Cerebellar nuclear complex (tissue), 1 donor: ENCODE measurements at places on chromosomes 4 and X.

DNA sequence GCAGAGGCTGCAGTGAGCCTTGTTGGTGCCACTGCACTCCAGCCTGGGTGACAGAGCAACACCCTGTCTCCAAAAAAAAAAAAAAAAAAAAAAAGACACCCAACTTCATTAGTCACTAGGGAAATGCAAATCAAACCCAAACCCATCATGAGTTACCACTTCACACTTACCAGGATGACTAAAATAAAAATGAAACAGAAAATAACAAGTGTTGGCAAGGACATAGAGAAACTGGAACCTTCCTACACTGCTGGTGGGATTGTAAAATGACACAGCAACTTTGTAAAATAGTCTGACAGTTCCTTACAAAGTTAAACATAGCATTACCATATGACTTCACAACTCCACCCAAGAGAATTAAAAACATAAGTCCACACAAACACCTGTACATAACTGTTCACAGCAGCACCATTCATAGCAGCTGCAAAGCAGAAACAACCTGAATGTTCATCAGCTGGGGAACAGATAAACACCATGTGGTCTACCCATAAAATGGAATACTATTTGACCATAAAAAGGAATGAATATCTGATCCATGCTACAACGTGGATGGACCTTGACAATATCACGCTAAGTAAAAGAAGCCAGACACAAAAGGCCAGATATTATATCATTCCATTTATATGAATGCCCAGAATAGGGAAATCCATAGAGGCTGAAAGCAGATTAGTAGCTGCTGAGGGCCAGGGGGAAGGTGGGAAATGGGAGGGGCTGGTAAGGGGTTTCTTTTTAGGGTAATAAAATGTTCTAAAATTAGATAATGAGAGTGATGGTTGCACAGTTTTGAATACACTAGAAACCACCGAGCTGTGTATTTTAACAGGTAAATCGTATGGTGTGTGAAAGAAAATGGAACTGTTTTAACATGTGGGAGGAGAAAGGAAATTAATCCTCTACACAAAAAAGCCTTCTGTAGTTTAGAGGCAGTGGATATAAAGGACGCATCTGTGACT lies 18.3 kb downstream of the CD99L2 start:
- no peak for DNase-seq

DNA sequence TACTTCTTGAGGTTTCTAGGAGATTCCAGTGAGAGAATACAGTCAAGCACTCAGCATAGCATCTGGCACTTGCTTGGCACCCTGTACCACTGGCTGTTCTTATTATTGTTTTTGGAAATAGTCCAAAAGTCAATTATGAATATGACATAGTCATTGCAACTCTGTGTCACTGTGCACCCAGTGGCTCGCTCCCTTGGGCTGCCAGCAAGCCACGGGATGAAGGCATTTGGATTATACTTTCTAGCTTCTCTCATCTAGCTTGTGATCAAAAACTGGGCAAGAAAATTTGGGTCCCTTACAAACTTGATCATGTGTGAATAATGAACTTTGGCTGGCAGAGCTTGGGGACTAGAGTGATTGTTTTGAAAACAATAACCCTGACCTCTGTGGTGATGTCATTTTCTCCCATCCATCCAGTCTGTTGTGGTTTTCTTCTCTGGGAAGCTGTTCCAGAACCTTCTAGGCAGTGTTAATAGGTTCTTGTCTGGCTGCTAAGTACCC lies 32.7 kb upstream of the LIMCH1 start:
- DNase-seq, result no peak

GRCh38 chr4:54556051-54556450 lies 101.7 kb upstream of the KIT start:
- DNase-seq, result no peak

DNA sequence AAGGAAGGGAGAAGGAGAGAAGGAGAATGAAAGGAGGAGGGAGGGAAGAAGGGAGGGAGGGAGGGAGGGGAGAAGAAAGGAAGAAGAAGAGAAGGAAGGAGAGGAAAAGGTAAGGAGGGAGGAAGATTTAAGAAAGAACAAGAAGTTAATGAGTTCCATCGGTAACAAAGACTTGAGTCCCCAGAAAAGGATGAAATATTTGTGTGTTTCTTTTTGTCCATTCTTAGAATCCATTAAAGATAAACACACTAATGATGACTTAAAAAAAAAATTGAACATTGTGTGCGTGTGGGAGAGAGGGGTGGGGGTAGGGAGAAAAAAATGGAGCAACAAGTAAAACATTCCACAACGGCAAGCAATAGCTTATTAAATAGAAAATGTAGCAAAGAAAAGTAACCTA lies 131.4 kb downstream of the THOC2 start:
- DNase-seq, result no peak

- DNase-seq, result no peak
Measured at GRCh38 chr4:168781341-168781740, 228.7 kb downstream of the CBR4 start.

- DNase-seq, result no peak
Measured at GRCh38 chr4:151173871-151174270, 74.4 kb downstream of the RPS3A start.

- no peak for DNase-seq
Measured at GRCh38 chrX:44305921-44306320, 37.6 kb downstream of the EFHC2 start.

- DNase-seq, result no peak
Measured at GRCh38 chr4:17316566-17316965, 195.3 kb downstream of the QDPR start.

GRCh38 chr4:145580906-145581305 lies 38.3 kb upstream of the MMAA start:
- DNase-seq, result no peak

- no peak for DNase-seq
Measured at GRCh38 chr4:101259876-101260275, 87.5 kb downstream of the PPP3CA start.

DNA sequence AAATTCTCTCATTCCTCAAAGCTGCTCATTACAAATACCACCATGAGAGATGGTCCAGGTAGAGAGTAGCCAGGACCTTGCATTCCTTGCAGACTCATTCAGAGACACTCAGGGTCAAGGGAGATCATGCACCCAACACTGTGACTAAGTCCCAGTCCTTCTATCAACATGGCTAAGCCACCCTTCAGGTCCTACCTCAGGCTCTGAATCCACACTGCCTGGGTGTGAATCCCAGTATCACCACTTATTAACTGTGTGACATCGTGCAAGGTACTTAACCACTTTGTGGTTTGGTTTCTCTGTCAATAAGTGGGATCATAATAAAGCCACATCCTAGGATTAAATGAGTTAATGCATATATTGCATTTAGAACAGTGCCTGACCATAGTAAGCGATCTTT lies 124.1 kb upstream of the NEIL3 start:
- DNase-seq, result no peak

DNA sequence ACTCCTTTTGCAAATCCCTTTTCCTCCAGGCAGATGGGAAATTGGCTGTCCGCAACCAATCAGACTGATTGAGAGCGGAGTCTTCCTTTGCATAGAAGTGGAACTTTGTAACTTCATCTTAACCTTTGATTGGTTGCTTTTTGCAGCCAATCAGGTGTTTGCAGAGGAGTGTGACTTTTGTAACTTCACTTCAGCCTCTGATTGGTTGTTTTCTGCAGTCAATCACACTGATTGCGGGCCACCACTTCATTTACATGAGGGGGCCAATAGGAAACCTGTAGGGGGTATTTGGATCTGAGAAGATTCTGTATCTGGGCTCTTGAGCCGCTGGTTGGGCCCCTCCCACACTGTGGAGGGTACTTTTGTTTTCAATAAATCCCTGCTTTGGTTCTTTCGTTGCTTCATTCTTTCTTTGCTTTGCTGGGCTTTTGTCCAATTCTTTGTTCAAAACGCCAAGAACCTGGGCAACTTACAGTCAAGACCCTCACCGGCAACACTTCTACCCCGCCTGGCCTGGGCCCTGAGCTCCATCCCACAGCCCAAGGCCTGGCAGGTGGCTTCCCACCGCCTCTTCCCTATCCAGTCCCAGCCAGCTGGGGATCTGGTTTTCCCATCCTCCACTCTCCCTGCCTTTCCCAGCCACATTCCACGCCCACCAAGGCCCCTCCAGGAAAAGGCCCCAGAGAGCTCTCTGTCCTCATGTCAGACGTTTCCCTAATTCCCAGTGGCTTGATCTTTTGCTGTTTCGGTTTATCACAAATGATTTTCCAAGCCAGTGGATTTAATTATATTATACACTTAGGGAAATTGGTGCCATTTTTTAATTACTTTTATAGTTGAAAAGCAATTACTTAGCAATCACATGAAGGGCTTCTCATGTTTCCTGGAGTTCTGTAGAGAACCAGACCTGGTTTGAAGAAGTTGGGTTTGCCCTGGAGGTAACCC lies 110.2 kb upstream of the STX18 start:
- no peak for DNase-seq

DNA sequence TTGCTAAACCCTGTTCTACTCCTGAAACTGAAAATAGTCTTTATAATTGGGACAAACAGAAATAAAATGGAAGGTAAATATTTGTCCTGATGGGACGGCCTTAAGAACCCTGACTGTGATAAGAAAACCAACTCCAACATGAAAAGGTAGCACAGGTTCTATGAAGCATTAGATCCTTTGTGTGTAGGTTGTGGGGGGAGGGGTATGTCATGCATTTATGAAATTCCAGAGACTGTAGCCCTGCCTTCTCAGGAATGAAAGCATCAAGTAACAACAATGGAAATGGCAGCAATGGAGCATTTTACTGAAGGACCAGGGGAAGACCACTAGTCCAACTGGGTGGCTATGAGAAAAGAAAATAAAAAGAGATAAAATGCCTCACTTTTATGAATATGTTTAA lies 23.9 kb downstream of the CXXC4 start:
- DNase-seq, result no peak

DNA sequence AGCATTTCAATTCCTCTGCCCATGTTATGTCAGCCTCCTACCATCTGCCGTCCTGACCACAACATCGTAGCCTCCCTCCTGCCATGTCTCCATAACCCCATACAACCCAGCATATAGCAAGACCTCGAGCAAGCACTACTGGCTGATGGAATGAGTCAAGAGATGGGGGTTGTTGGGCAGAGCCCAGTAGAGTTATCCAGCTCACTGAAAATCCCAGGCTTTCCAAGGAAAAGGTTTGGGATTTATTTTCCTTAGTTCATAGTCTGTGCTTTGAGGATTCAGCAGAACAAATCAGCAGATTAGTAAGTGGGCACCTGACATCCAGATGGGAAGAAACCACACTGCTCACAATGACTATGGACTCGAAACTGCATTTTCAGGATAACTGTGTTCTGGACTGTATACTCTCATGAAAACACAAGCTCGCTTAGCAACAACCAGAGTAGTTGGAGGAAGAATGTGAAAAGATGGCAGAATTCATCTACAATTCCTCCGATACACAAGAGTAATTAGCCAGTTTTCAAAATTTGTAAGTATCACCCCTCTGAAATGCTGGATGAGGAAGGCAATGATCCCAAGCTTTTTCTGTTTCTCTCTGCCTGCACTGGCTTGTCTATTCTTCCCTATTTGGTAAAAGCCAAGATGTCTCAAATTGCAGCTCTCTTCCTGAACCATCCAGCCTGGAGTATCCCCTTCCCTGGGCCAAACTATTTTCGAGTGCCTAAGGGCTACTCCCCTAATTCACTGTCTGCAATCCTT lies 186.2 kb upstream of the TBL1X start:
- DNase-seq, result no peak

DNA sequence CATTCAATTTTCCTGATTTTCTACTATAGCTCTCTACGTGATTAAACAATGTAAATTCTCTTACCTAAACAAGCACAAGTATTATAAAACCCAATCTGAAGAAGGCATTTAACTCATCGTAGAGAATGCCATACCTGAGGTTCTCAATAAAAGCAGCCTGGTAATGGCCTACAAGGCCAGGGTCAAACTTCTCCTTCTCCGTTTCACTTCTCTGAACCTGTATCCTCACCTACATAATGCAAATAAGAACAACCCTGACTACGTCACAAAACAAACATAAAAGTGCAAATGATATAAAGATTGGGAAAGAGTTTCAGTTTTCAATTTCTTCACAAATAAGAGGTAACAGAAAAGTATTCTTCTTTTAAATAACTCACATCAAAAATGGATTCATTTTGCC lies 55.6 kb upstream of the STS start:
- DNase-seq, result no peak

DNA sequence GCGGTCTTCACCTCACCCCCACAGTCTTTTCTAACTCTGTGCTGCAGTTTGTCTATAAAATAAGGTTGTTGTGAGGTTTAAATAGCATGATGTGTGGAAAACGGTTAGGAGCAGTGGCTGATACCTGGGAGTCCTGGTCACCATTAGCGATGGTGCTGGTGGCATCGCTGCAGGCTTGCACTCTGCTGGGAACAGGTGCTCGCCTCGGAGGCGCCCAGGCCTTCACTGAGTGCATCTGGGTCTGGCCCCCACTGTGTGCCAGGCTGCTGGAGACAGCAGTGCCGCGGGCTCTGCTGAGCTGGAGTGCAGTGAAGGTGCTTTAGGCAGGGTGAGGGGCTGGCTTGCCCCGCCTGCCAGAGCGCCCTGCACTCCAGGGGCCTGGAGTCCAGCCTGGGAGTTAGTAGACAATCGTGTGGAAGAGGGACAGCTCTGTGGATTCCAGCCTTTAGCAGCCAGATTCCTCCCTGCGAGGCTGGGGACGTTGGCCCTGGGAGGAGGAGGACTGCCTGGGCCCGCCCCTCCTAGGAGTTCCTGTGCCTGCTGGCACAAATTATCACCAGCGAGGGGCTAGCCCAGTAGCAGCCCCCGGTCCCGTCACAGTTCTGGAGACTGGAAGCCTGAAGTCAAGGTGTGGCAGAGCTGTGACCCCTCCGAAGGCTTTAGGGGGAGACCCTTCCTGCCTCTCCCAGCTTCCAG lies 7.3 kb downstream of the RGS12 start:
- DNase-seq, result no peak

DNA sequence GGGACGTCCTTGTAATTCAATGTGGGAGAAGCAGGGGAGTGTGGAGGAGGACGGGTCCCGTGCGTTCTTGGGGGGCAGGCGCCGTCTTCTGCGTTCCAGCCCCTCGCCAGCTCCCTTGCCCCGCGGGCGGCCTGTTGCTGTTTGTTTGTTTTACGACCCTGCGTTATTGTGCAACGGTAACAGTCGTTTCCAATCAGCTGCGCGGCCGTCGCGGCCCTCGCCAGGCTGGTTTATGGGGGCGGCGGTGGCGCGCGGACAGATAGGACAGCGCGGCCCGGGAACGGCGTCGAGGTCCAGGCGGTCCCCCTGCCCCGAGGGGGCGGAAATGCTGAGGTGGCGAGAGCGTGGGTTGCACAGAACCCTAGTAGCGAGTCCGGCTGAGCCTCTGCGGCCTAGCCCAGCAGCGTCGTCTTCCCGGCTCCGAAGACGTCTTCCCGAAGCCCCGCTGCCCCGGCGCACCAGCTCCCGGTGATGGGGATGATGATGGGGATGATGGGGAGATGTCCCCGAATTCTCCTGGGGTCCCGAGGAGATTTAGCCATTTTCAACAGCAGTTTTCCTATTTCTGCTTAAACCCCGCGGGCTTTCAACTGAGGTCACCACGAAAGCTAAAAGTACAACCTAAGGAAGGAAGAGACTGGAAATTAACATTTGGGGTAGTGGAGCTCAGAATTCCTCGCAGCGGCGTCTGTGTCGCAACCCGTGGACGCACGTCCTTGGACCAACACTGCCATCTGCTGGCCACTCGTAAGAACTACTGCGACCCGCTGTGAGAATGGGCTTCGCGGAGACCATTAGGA lies 4.8 kb downstream of the PDGFRA start:
- DNase-seq, result no peak
